ENCODE measurements at places on chromosomes 5 and 9.

- no peak for DNase-seq
Observed at GRCh38 chr9:19728101-19728500, 60.7 kb downstream of the SLC24A2 start.

DNA sequence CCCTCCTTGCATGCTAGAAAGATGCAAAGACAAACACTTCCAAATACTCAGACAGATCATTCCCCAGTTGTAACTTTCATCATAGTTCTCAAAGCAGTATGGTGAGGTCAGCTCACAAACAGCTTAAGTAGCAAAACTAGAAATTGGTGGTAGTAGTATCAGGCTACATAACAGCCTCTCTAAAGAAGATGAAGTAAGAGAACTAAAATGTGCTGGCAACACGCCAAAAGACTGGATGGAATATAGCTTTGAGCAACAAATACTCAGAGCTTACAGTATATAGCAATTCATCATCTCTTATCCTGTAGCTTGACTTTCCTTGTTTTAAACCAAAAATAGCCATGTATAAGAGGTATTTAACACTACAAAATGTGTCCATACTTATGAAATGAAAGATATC is 7.5 kb downstream of the PFDN1 start:
- no peak for DNase-seq

DNA sequence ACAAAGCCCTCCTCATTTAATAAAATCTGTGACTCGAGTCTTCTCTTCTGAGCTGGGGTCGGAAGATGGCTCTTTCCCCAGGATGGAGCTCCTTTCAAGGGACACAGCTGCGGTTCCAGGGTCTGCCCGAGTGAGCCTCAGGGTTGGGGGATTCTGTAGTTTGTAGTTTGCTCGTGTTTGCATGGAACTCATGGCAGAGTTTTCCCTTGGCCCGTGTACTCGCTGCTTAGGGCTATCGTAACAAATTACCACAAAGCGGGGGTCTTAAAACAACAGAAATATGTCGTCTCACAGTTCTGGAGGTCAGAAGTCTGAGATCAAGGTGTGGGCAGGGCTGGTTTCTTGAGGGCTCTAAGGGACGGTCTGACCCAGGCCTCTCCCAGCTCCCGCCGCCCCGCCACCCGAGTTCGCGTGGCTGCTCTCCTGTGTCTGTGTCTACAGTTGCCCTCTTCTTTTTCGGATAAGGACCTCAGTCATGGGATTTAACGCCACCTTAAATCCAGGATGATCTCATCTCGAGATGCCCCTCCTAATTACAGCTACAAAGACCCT is 13.9 kb upstream of the LPCAT1 start:
- DNase-seq = no peak

DNA sequence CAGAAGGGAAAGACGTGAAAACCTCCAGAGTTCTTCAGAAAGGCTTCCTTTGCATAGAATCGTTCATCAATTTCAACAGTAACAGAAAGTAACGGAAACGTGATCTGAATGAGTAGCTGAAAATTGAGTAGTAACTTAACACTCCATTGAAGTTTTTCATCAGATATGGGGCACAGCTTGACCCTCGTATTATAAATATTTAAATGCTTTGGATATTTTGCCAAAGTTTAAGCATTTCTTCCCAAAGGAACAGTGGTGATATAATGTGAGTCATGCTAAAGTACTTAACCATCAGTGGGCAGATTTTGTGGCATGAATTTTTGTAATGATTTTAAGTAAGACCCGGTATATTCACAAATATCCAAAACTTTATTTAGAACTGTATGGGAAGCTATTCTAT is 67.4 kb upstream of the ADAMTS19 start:
- DNase-seq = no peak

DNA sequence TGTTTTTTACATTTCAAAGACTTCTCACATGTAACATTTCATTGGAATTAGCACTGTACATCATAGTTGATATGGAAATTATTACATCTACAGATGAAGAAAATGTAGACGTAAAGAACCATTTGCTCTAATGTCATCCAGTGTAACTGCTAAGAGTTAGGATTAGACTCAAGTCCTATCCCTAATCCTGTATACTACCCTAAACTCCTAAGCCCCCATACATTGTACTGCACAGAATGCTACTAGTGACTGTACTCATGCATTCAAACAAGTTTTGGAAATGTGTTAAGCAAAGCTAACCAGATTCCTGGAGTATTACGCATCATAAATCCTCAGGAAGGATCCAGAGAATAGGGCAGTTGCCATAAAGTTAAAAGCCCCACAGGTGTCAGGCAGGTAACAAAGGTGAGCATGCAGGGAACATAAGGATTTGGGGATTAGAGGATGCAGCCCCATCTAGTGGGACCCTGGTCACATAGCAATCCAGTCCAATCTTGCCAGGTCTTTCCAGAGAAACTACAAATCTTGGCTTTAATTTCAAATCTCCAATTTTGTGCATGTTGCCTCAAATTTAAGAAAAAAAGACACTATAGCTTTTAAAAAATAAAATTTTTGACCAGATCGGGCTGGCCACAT is 32.0 kb downstream of the HAVCR1 start:
- no peak for DNase-seq

- DNase-seq = no peak
Observed at GRCh38 chr5:122093415-122094180, 15.5 kb upstream of the LOX start.

DNA sequence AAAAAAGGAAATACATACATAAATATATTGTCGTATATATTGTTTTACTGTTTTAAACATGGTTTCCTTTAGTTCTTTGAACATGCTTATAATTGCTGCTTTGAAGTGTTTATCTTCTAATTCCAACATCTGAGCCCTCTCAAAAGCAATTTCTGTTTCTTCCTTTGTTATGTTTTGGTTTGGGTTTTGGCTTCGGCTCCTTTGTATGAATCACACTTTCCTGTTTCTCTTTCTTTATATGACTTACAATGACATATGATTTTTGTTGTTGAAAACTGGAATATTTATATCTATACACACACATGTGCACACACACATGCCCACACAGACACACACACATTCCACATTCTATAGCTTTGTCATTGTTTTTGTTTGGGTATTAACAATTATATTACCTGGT is 1206.7 kb downstream of the CDH12 start:
- DNase-seq = no peak

DNA sequence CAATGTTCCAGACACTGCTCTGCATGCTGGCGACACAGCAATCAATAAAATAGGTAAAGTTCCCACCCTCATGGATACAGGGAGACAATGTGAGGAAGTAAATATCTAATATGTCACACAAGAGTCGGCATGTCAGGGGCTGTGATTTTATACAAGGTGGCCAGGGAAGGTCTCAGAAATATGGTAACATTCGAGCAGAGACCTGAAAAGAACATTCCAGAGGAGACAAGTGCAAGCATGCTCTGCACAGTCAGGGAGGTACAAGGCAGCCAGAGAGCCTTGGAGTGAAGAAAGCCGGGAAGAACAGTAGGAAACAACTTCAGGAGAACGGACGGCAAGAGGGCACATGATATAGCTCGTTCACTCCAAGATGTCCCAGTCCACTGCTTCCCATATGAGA is 89.2 kb upstream of the ZNF462 start:
- no peak for DNase-seq

DNA sequence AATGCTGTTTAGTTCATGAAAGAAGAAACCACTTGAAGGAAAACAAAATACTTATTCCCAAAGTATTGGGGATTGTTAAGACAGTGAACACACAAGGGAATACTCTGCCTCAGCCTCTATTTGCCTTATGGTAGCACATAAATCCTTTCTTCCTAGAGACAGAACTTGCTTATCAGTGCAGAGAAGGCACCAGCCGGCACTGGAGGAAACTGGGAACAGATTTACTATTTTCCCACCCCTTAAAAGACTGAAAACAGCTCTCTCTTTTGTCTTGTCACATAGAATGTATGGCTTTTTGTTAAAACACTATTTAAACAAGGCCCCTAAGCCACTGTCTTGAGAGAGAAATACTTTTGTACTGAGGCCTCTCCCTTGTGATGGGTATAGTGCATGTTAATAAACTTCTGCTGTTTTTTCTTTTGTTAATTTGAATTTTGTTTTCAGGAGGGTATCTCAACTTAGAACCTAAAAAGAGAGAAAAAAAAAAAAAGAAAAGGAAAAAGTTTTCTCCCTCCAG is 40.7 kb upstream of the EDIL3 start:
- DNase-seq = no peak

DNA sequence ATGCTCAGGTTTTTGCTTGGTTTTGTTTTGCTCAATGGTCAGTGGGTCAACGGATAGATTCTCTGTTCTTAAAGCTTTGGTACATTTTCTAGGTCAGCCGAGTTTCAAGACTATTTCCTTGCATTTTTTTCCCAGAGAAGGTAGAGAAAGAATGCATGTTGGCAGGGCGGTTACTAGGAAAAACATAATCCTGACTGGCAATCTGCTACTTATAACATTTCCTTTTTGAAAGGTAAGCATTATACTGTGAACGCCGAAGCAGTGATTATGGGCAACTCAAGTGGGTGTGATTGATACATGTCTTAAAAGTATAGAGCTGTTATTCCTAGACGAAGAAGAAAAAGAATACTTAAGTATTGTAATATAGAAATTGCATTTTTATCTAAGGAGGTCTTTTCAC is 273.2 kb downstream of the MAST4 start:
- no peak for DNase-seq

- peak; percentile 84 for DNase-seq
Observed at GRCh38 chr9:21801683-21802417, 586 bp upstream of the MTAP start.

GRCh38 chr5:135747824-135748223 is 86.6 kb upstream of the SLC25A48 start:
- DNase-seq = no peak

- DNase-seq = no peak
Observed at GRCh38 chr5:178651046-178651810, 24.4 kb upstream of the CLK4 start.

DNA sequence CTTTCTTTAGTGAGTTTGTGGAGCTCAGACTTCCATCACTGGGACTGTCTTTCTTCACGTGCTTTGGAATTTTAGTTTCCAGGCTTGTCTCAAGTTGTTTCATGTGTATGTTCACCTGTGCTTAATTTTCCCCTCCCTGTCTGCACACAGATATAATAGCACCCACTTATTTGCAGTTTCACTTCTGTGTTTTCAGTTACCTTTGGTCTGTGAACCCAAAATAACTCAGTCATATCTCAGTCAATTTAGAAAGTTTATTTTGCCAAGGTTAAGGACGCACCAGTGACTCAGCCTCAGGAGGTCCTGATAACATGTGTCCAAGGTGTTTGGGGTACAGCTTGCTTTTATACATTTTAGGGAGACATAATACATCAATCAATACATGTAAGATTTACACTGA is 330.4 kb downstream of the ICE1 start:
- DNase-seq = no peak

DNA sequence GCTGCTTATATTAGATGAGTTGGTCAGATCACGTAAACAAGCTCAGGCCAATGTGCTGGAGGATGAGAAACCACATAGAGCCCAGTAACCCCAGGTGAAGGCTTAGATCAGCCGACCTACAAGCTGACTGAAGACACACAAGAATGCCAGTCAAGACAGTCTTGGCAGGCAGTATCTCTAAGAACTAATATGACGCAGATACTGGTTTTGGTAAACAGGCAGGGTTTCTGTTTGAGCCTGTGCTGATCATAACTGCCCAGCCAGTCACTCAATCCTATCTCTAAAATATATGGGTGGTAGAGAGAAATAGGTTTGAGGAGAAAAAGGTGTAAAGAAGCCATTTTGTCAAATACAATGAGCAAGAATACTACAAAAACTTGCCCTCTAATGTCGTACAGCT is 7.8 kb upstream of the RIGI start:
- DNase-seq = no peak

DNA sequence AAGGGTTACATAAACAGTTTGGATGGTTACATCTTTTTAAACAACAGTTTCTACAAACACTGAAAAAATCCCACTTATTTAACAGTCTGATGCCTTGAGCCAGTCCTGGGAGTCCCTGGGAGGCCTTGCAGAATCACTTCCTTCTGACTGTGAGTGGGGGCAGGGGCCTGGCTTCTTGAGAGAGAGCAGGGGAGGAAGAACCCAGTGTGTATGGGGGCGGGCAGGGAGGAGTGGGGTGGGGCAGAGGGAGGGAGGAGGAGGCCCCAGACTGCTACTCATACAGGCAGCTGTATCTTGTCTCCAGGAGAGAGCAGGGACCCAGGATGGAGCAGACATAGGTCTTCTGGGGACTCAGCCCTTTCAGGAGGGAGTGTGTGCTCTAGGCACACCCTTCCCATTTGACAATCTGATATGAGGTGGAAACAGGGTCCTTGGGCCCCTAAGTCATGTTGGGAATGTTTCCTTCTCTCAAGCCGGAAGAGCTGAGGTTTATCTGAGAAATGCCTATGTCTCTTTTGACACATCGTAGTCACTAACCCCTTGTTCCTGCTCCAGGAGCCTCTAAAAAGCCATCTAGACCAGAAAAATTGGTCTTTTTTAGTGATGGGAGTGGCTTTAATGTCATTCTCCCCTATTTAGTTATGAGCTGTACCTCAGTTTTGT is 52.8 kb downstream of the IRF1 start:
- DNase-seq = no peak

GRCh38 chr5:180825768-180826525 is 23.3 kb upstream of the MGAT1 start:
- DNase-seq = no peak

GRCh38 chr9:136847826-136848392 is 1.3 kb upstream of the PHPT1 start:
- DNase-seq = peak; percentile 82

DNA sequence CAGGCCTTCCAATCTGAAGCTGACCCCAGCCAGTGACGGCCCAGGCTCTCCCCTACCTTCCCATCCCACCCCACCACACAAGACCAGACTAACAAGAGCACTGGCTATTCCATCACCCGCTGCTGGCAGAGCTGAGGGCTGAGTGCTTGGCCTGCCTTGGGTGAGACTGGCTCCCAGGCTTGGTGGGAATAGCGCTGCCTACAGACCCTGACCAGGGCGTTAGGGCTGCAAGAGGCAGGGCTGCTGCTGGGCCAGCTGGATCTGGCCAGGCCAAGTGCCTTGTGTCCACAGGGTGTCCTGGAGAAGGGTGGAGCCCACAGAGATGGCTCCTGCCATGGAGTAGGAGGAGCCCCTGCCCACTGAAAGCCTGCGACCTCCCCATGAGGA is 31.6 kb upstream of the ANGPTL2 start:
- DNase-seq = no peak

DNA sequence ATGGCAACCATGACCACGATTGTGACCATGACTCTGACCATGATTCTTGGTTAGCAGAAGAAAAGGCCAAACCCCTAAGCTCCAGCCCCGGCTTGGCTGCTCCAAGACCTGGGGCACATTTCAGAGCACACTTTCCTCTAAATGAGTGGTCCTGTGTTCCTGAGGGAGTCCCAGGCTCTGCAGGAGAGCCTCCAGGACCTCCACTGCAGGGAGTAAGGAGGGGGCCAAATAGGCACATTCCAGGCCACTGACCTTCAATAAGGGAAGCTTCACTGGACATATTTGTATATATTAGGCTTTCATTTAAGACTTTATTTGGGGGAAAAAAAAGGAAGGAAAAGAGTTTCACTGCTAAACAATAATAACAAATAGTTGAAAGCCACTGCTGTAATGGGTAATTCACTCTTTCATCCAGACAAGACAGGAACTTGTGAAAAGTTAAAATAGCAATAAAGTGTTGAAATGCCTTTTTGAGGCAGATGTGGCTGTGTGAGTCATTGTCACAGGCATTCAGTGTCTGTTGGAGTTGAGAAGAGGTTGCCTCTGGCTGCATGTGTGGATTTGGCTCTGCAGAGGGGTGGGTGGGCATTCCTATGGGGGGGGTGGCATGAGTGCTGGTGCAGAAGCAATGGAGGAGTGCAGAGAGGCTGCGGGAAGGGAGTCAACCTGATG is 63.9 kb upstream of the TGFBR1 start:
- DNase-seq = no peak
